ENCODE measurements at places on chromosomes 5 and 9. TPM values are rescaled to one million over a fixed set of nuclear protein-coding genes. Genes with fewer than 3 reads are reported as not detected.

Gene SHOC1
- not detected for total RNA-seq

Gene ZNF346
- 7.1 TPM for total RNA-seq

Gene AQP7
- not detected for total RNA-seq

Gene WNT8A
- total RNA-seq: not detected

Gene MYOZ3
- total RNA-seq: under 0.01 TPM

Gene ACTL7B
- total RNA-seq: not detected

Gene BTNL8
- total RNA-seq: not detected

Gene DOCK8
- not detected for total RNA-seq

Gene SLC28A3
- total RNA-seq: 0.13 TPM

Gene GLDC
- 2.1 TPM for total RNA-seq

Gene CLK4
- total RNA-seq: 13.3 TPM

Gene LIFR
- total RNA-seq: 16.6 TPM

Gene NCS1
- total RNA-seq: 70.1 TPM

Gene UGT3A2
- total RNA-seq: not detected

Gene DBH
- not detected for total RNA-seq

Gene MUSK
- total RNA-seq: 71.1 TPM

Gene HTR4
- total RNA-seq: 0.26 TPM

Gene REEP2
- total RNA-seq: 11.0 TPM

Gene PARP8
- 6.3 TPM for total RNA-seq

Gene C9orf43
- total RNA-seq: 0.19 TPM

Gene ISCA1
- total RNA-seq: 41.2 TPM

Gene PCDHB10
- total RNA-seq: 2.8 TPM

Gene GLRA1
- not detected for total RNA-seq

Gene MAP3K1
- 2.3 TPM for total RNA-seq

Gene PCA3
- 0.29 TPM for total RNA-seq

Gene FOXD4L6
- not detected for total RNA-seq

Gene NEK6
- total RNA-seq: 72.6 TPM

Gene SLC6A19
- total RNA-seq: not detected

Gene CDC20B
- total RNA-seq: not detected

Gene KCNV2
- total RNA-seq: not detected

Gene PCDHB7
- total RNA-seq: 2.0 TPM

Gene EMB
- total RNA-seq: 48.6 TPM

Gene SAXO1
- 0.06 TPM for total RNA-seq

Gene CNTRL
- 12.8 TPM for total RNA-seq

Gene SOWAHA
- not detected for total RNA-seq
